ENCODE measurements at places on chromosomes 13 and 19.

DNA sequence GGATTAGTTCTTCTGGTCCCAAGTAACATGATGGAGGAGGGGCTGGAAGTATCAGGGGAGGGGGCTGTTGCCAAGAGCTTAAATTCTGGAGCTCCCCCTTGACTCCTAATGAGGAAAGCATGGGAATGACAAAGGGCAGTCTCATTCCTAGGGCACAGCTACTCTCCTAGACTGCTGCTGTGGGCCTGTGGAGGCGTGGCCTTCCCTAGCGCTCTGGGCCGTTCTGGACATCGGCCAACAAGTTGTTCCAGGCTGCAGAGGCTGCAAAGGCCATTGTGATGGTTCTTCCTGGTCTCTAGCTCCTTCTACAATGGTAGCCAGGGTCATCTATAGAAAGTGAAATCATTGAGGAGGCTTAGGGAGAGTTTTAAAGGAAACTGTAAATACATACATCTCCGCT, 916.6 kb downstream of the DIAPH3 start:
- DNase-seq, result no peak

- DNase-seq, result no peak
These were observed at the start of gene CGB7 for GRCh38 chr19:49057636-49058234. Gene CGB7 (minus strand): TSS chr19:49057749. CDS start chr19:49055375, 2,374 bp downstream.

- no peak for DNase-seq
These were observed 8.0 kb downstream of the ANGPTL8 start for GRCh38 chr19:11247391-11247790.

DNA sequence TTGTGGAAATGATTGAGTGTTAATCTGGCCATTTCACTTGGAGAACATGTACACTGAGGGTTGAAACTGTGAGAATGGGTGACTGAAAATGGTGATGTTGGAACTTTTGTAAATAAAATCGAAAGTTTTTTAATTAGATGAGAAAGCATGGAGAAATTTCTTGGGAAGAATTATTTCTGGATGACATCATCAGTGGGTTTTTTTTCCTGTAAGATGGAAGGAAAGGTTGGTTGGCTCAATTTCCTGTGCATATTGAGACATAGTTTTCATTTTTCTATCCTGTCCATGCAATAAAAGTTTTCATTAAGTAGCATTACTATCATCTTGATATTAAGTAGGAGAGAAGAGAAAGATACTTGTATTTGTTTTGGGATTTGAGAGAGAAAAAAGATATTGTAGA, 120.6 kb upstream of the HTR2A start:
- no peak for DNase-seq

GRCh38 chr13:113157206-113157928, 1.1 kb upstream of the PROZ start:
- no peak for DNase-seq

GRCh38 chr19:52190487-52191293, 838 bp downstream of the PPP2R1A start:
- no peak for DNase-seq

- no peak for DNase-seq
These were observed 341.5 kb downstream of the MTUS2 start for GRCh38 chr13:29161676-29162075.

GRCh38 chr13:80481588-80481987, 140.7 kb upstream of the SPRY2 start:
- DNase-seq, result no peak

- no peak for DNase-seq
These were observed 1.3 kb downstream of the APOC2 start for GRCh38 chr19:44947041-44947581.

- DNase-seq, result no peak
These were observed 470.7 kb upstream of the SLITRK1 start for GRCh38 chr13:84352946-84353345.

DNA sequence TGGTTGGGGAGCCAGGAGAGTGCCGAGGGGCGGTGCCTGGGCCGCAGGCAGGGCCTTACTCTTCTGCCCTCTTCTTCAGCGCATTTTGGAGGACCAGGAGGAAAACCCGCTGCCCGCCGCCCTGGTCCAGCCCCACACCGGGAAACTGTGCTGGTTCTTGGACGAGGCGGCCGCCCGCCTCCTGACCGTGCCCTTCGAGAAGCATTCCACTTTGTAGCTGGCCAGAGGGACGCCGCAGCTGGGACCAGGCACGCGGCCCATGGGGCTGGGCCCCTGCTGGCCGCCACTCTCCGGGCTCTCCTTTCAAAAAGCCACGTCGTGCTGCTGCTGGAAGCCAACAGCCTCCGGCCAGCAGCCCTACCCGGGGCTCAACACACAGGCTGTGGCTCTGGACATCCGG, 9.4 kb downstream of the PGLS start:
- DNase-seq, result no peak

DNA sequence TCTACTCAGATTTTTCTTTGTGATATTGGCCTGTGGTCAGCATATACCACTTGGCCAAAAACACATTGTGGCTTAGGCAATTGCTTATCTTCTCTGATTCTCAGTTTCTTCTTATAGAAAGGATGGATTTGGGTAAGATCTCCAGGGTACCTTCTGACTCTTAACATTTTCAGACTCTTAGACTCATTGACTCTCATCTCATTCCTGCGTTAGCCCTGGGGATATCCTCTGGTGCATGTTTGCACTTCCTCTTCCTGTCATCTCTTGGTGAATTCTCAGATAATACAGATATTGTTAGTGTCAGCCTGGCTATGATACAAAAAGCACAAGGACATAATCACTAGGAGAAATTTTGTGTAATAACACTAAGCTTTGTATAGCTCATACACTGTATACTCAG, 492.5 kb upstream of the GPC6 start:
- DNase-seq, result no peak

All from D721Med (cell line).